ENCODE measurements at places on chromosomes 1 and 21.
A peak's percentile ranks its signal among the peaks of the same experiment; 100 is the strongest.

GRCh38 chr1:85137660-85138059 lies 63.2 kb downstream of the SYDE2 start:
- DNase-seq: no peak

DNA sequence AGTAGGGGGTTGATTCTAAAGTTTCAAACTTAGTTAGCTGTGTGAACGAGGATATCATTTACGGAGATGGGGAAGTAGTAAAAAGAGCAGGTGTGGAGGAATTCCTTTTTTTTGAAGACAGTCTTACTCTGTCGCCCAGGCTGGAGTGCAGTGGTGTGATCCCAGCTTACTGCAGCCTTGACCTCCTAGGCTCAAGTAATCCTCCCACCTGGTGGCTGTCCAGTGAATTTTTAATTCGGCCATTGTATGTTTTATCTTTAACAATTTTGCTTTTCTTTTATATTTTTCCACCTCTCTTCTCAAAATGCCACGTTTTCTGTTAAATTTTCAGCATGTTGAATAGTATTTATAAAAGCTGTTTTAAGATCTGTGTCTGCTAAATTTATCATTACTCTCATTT lies 12.3 kb upstream of the CENPF start:
- no peak for DNase-seq

DNA sequence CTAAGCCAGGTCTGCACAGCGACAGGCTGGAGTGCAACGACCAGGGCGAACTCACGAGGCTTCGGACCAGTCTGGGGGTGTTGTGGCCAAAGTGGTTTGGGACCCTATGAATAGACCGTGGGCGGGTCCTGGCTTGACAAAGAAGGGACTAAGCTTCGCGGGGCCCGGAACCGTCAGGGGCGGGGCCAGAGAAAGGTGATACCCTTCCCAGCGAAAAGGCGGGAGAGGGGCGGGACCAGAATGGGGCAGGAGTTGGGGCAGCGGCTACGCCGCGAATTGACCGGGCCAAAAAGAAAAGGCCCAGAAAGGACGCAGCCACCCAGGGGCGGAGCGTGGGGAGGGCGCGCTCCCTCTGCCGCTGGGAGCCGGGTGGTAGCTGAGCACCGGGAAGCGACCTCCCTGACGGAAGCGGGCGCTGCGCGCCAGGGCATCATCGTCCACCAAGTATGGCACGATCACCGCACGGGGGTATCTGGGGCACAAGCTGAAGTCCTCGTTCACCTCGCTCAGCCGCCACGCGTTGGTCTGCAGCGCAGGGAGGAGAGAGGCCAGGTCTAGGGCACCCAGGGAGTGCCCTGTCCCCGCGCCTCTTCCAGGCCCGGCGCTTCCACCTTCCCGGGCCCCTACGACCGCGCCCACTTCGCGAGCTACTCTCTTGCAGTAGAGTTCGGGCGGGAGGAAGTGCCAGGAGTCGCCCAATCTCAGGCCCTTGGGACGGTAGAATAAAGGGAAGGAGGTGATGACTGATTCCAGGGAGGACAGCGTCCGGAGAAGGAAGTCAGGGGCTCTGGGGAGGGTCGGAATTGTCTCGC lies 6.7 kb upstream of the FAM167B start:
- DNase-seq: peak; percentile 48

GRCh38 chr1:47388030-47388890 lies 27.8 kb upstream of the FOXE3 start:
- no peak for DNase-seq

- DNase-seq: no peak
Observed at GRCh38 chr1:6417961-6418667, 1.6 kb downstream of the HES2 start.

DNA sequence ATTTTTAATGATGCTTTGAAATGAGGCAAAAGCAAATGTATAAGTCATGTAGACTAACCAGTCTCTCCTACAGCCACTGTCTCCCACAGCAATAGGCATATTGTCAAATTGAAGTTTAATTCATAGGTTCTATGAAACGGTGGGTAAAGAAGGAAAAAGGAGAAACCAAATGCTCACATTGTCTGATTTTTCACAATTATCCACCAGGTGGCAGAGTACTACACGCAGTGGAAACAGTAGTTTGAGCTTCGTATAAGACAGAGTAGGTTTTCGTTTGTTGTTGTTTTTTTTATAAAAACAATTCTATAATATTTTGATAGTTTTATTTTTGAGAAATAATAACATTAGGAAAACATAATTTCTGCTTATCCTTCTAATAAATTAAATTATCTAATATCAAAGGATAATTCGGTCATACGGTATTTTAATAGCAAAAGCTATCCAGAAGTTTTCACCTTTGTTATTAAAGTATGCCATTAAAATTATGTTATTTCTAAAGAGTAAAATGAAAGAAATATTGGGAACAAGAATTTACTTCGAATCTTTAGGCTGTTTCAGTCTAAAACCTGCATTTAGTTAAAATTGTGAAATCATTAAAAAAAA lies 39.1 kb downstream of the TYW3 start:
- peak; percentile 54 for DNase-seq

DNA sequence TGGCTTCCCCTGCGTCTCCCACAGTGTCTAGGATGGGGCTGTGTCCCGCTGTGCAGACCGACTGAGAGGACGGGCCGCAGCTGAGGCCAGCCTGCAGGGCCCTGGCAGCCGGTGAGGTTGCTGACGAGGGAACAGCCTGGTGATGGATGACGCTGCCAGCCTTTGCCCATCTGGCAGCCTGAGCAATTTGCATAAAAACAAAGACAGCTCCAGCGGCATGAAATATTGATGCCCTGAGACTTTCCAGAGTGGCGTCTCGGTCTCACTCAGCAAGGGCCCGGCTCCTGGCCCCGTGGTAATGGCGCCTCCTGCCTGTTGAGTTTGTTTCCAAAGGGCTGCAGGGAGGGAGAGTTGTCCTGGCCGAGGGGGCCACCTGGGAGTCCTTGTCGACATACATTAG lies 19.1 kb upstream of the KCNA10 start:
- DNase-seq: no peak

DNA sequence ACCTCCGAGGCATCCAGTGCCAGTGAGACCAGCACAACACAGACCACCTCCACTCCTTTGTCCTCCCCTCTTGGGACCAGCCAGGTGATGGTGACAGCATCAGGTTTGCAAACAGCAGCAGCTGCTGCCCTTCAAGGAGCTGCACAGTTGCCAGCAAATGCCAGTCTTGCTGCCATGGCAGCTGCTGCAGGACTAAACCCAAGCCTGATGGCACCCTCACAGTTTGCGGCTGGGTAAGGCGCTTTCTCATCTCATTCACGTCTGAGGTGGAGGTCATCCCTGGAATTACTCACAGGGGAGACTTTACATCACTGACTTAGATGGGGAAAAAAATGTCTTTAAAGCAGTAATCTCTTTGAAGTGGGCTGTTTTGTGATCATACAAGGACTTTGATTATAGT lies 106.3 kb downstream of the CD247 start:
- peak; percentile 61 for DNase-seq

DNA sequence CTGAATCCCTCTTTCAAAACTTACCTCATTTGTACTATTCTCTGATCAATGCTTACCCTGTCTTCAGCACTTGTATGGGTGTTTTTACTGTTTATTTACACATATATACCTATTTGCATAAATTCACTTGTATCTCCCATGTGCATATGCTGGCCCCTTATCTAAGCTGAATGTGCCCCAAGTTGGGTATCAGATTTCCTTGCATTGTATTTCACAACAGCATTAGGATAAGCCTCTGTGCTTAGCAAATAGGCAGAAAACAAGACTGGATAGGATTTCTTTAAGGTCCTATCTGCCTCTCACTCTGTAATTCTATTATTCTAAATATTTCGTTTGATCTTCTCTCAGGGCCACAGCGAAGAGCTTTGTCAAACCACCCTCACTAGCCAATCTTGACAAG lies 45.9 kb upstream of the IPO9 start:
- no peak for DNase-seq

GRCh38 chr1:220093361-220094015 lies 444 bp upstream of the IARS2 start:
- no peak for DNase-seq

DNA sequence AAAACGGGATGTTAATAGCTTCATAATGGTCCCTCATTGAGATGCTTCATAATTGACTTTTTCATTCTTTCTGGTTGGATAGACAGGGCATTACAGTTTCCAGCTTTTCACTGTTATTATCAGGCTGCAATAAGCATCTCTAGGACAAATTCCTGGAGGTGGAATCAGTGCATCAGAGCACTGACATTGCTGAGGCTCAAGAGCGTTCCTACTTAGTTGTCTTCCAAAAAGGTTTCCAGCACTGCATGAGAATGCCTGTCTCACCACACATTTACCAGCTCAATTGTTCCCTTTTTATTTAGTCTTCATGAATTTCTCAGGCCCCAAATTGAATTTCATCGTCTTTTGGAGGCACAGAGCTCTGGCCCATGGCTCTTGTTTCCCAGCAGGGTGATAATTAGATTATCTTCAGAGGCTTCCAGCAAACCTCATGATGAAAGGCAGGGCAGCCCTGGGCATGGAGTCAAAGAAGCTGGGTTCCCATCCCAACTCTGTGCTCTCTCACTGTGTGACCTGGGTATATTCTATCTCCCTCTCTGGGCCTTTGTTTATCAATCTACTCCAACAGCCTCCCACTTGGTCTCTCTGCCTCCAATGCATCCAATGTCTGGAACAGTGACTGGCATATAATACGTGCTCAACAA lies 451.4 kb downstream of the PTPRU start:
- DNase-seq: no peak

DNA sequence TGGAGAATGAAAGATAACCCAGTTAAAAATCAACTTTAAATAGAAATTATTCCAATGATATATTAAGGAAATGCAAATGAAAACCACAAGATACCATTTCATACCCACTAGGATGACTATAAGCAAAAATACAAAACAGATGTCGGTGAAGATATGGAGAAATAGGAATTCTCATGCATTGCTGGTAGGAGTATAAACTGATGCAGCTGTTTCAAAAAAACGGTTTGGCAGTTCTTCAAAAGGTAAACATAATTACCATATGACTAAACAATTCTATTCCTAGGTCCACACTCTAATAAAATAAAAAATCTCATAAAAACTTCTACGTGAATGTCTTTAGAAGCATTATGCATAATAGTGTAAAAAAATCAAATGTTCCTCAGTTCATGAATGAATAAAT lies 763.3 kb upstream of the BRINP3 start:
- no peak for DNase-seq

DNA sequence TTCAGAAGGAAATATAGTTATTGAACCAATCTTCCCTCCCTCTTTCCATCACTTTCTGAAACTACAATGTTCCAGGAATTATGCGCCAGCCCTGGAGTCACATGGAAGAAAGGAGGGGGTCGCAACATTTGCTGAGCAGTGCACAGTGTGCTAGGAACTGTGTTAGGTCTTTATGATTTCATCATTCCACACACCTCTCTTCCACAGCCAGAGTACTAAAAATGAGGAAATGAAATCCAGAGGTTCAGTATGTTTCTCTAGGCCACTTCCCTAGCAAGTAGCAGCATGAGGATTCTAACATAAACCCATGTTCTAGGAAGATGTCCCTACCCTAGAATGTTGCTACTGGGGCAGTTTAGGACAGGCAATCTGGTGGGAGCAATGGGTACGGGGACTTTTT lies 158.1 kb downstream of the SLC45A1 start:
- no peak for DNase-seq

Data from activated CD4-positive, alpha-beta T cell treated with anti-CD3 and anti-CD28 coated beads, Interleukin-10, Interleukin-2, amounts not matched to agents 100 ng/mL and 50 ng/mL, durations not matched to agents 16 hours and 8 hours (primary cell).